Progenitor cell of endocrine pancreas (in vitro differentiated cells): ENCODE measurements at places on chromosomes 6 and 20. TPM values are rescaled to one million over a fixed set of nuclear protein-coding genes. Genes with fewer than 3 reads are reported as not detected.

DNA sequence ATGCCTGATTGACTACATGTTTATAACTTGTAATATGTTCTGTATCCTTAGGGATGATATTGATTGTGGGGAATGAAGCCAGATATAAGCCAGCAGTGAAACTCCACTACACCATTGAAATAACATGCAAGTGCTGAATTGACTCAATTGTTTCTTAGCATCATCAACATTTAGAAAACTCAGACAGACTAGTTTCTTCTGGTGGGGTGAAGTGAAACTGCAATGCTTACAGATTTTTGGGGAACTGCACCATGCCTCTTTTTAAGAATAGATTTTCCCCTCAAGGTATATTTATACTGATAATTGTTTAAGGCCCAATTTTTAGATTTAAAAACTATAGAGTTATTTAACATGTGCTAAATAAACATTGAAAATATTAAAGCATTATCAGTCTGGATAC lies 1044.6 kb upstream of the EYS start:
- DNase-seq, result no peak

PAX1 gene
- 1.3 and 3.3 TPM in 2 replicates for total RNA-seq

ROS1 gene
- total RNA-seq, result 0.14 and 0.22 TPM in 2 replicates

- no peak for DNase-seq
These were observed 196.6 kb downstream of the ESR1 start for GRCh38 chr6:152004036-152004566.

DNA sequence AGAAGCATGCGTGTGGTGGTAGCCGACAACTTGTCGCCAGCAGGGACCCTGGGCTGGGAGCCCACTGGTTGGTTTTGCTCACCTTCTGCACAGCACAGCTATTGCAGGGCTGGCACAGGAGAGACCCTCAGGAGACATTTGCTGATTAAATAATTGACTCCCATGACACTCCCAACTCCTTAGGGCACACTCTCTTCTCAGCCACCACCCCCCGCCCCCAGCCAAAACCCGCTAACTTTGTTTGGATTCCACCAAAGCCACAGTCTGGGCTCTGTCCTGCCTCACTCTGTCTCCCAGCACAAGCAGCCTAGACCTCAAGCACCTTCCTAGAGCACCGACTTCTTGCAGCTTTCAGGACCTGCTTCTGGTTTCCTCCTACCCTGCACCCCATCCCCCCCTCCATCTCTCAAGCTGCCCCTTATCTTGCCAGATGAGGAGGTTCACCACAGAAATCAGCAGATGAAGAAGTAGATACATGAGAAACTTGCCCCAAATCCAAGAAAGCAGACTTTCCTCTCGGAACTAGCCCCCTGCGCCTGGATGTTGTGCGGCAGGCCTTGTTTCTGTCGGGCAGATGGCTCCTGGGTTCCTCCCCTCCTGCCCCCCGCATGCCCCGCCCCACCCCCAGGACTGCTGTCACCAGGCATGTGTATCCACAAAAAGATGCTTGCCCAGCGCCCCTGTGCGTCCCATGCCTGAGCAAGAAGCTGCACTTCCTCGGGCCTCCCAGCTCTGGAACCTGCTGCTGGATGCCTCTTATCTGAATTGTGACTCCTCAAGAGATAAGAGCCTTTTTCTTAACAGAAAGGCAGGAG lies 35.0 kb upstream of the CD93 start:
- DNase-seq, result no peak

DNA sequence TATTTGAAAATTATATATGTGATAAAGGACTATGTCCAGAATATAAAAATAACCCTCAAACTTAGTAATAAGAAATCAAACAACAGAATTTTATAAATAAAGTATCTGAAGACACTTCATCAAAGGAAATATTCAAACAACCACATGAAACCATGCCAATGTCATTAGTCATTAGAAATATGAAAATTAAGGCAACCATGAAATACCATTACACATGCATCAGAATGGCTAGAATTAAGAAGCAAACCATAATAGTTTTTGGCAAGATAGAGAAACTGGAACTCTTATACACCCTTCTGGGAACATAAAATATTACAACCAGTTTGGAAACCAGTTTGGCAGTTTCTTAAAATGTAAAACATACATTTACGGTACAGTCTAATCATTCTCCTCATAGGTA lies 137.2 kb upstream of the ADGRB3 start:
- DNase-seq, result no peak

GSTA2 gene
- total RNA-seq, result 4.6 and 10.7 TPM in 2 replicates

DNA sequence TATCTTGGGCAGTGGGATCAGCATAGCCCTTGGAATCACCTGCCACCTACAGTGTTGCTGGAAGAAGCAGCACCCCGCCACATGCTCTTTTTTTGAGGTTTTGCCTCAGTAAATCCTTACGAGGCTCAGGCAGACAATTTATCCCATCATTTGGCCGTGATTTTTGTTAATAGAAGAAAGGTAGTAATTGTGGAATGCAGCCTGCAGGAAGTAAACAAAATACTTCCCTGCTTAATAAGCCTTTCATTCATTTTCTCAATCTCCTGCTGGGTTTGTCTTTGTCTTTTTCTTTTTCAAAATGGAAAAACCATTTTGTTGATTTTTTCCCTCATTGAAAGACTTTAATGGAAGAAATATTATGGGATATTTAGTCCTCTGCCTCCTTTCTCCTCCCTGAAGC lies 93.7 kb upstream of the CD83 start:
- DNase-seq, result no peak
